RKO (cell line): ENCODE measurements at places on chromosomes 13 and 19.

- no peak for DNase-seq
Observed at GRCh38 chr19:1392407-1392806, 8.7 kb downstream of the NDUFS7 start.

DNA sequence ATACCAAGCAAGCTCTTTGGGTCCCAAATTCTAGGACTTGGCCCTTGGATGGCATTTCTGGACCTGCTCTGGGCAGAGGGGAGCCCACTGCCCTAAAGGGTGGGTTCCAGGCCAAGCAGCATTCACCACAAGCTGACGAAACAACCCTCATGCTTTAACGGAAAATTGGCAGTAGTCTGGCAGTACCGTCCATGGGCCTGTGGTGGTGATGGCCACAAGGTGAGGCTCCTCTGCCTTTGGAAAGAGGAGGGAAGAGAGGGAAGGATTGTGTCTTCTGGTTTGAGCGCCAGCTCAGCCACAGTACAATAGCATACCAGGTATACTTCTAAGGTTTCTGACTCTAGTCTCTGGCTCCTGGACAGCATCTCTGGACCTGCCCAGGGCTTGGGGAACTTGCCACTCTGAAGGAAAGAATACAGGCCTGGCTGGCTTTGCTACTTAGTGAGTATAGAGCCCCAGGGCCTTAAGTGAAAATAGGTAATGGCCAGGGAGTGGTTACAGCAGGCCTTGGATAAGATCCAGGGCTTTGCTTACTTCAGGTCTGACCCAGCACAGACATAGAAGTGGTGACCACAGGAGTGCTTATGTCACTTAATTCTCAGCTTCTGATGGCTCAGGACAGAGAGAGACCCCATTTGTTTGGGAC, 595.5 kb downstream of the LMO7 start:
- DNase-seq = no peak

- no peak for DNase-seq
Observed at GRCh38 chr13:38073931-38074330, 204.4 kb upstream of the TRPC4 start.

DNA sequence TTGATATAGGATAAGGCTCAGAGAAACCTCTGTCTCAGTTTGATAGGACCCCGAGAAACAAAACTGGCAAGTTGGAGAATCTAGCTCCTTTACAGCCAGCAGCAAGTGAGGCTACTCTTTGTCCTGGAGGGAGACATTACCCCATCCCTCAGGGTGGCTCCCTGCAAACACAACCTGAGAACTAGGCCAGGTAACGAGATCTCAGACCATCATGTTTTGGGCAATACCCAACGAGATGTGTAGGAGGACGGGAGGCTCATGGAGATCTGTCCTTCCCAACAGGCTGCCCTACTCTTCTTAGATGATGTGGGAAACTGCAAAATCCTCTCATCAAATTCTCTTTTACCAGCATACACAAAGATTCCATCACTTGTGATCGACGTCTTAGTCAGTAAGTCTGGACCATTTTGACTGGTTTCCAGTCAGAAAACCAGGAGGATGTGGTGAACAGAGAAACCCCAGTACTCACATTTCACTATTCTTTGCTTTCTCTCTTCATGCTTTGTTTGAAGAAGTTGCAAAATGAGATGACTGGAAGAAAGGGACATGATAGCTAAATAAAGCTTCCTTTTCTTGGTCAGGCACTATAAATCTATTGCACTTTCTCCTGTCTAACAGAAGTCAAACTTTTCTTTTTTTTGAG, 6.0 kb upstream of the CTU1 start:
- no peak for DNase-seq

GRCh38 chr19:23273022-23273589, 22.9 kb upstream of the ZNF724 start:
- DNase-seq = peak; percentile 16

DNA sequence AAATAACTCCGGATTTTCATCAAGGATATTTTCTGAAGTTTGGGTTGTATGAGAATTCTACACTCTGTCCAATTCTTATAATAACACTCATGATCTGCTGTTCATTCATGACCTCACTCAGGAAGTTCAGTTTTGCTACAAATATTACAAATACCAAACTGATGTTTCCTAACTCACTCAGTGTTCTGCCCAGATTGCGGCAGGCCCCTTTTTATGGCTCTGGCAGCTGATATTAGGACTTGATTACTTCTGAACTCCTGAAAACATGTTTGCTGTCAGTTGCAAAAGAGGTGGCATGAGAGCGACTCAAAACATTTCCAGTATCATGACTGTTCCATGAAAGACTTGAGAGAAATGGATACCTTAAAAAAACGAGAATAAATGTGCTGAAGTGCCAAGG, 188.0 kb downstream of the RGCC start:
- no peak for DNase-seq

GRCh38 chr13:74443631-74444030, 309.4 kb upstream of the KLF12 start:
- peak; percentile 23 for DNase-seq
